ENCODE measurements at places on chromosomes 6 and 20.

DNA sequence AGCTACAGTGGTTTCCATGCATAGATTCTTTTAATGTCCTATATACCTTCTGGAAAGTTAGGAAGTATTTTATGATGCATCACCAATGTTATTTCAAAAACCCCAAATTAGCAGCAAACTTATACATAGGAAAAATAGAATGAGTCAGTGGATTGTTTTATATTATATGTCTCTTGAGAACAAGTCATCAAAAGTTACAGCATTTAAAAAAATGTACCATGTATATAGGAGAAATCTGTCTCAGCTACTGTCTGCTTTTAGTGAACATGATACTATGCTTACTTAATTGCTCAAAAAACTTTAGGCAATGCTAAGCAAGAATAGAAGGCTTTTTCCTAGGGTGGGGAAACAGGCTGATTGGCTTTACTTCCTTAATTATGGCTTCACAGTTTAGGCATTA is 365.3 kb downstream of the SAMD5 start:
- DNase-seq: peak; percentile 41

GRCh38 chr6:110826236-110827129 is 11.2 kb upstream of the CDK19 start:
- peak; percentile 22 for DNase-seq

GRCh38 chr6:89198235-89198634 is 18.9 kb downstream of the GABRR1 start:
- no peak for DNase-seq

DNA sequence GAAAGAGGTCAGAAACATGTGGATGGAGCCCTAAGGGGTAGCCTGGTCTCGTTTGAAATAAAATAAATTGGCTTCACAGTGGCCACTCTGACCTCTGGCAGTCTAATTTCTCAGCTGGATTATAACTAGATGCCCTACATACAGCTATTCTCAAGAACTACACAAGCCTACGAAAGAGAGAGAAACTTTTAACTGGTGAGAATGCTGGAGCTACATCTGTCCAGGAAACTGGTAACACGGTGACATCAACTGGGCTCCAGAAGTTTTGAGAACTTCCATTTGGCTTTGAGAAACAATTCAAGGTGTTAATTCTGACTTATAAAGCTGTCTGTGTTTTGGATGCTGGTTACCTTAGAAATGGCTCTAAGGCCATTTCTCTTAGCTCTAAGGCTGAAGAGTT is 187.3 kb upstream of the TENT5A start:
- peak; percentile 21 for DNase-seq

Data from IMR-90 (cell line).